ENCODE measurements at places on chromosomes 5 and 9. TPM values are rescaled to one million over a fixed set of nuclear protein-coding genes. Genes with fewer than 3 reads are reported as not detected.

- DNase-seq = no peak
Measured at GRCh38 chr9:124020520-124021384, 9.2 kb downstream of the LHX2 start.

DNA sequence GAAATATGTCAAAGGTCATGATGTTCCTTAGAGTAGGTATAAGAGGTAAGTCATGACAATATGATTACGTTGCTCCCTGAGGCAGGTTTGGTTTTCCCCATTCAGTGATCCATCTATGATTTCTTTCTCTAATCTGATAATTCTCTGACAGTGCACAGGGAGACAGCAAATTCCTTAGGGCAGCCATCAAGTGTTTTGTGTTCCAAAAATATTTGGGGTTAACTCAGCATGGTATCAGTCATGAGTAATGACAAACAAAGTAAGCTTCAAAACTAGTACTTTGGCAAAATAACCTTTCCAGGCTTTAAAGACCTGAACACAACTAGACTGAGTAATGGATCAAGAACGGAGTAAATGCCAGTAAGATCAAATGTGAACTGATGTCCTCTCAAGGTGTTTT is 55.3 kb upstream of the SPATA31E1 start:
- no peak for DNase-seq

DNA sequence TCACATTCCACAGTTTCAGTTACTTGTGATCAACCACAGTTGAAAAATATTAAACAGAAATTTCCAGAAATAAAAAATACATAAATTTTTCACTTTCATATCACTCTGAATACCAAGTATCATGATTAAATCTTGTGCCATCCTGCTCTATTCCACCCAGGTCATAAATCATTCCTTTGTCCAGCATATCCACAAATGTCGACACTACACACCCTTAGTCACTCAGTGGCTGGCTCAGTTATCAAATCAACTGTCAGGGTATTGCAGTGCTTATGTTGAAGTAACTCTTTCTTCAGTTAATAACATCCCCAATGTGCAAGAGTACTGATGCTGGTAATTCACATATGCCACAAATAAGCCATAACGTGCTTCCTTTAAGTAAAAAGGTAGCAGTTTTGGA is 115.7 kb downstream of the FBXL17 start:
- no peak for DNase-seq

GRCh38 chr9:87712801-87713277 is 13.1 kb upstream of the CTSL start:
- DNase-seq = no peak

GRCh38 chr9:75691408-75691807 is 199.1 kb upstream of the PCSK5 start:
- DNase-seq = no peak

Gene NMRK1
- 6.5 TPM for polyA plus RNA-seq

DNA sequence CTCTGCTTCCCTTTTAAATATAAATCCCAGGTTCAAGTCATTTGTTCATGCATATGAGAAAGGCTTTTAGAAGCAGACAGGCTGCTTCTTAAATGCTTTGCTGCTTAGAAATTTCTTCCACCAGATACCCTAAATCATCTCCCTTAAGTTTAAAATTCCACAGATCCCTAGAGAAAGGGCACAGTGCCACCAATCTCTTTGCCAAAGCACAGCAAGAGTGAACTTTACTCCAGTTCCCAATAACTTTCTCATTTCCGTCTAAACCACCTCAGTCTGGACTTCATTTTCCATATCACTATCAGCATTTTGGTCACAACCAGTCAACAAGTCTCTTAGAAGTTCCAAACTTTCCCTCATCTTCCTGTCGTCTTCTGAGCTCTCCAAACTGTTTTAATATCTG is 679.8 kb upstream of the FTMT start:
- DNase-seq = no peak

Gene CATSPER3
- 0.67 TPM for polyA plus RNA-seq

DNA sequence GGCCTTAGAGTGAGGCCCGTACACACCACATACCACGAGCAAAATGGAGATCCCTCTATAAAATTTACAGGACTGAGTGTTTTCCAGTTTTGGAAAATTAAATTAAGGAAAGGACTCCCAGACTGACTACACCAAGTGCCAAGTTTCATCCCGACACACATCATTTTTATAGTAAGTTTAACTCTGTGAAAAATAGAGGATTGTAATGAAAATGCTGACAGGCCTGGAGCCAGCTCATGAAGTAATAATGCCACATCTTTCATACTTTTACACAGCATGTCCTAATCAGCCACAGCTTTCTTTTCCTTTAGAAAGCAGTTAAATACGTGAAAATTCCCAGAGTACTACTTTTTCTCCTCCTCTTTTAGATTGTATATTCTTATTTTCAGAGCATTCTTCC is 169.2 kb downstream of the SAXO1 start:
- no peak for DNase-seq

Gene ACOT12
- 0.40 TPM for polyA plus RNA-seq

GRCh38 chr9:27835746-27836145 is 262.5 kb upstream of the C9orf72 start:
- DNase-seq = no peak

Data from left renal pelvis (tissue), 4 donors.